Amniotic epithelial cell (primary cell): ENCODE measurements at places on chromosomes 6 and 20.

GRCh38 chr6:11298651-11299420, 66.4 kb upstream of the NEDD9 start:
- DNase-seq = peak; percentile 13

DNA sequence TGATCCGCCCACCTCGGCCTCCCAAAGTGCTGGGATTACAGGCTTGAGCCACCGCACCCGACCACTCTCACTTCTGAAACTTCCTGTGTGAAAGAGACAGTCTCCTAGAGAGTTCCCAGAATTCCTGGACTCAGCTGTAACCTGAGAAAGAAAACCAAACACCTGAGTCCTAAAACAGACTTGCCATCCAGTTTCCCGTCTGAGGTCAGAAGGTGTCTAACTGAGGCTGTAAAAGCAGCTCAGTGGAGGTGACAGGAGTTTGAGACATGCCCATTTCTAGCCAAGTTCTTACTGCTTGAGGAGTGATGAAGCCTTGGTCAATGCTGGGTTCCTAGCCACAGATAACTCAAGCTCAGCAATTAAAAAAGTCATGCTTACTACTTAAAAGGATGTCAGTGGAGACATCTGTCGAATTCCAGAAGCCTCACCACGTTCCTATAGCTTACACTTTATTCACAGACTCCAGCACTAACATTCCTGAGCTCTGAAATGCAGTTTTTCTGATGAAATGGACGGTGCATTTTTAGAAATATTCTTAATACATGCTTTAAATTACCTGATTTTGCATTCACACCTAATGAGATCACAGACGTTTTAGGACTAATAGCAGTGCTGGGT, 6.1 kb downstream of the UQCC2 start:
- no peak for DNase-seq

DNA sequence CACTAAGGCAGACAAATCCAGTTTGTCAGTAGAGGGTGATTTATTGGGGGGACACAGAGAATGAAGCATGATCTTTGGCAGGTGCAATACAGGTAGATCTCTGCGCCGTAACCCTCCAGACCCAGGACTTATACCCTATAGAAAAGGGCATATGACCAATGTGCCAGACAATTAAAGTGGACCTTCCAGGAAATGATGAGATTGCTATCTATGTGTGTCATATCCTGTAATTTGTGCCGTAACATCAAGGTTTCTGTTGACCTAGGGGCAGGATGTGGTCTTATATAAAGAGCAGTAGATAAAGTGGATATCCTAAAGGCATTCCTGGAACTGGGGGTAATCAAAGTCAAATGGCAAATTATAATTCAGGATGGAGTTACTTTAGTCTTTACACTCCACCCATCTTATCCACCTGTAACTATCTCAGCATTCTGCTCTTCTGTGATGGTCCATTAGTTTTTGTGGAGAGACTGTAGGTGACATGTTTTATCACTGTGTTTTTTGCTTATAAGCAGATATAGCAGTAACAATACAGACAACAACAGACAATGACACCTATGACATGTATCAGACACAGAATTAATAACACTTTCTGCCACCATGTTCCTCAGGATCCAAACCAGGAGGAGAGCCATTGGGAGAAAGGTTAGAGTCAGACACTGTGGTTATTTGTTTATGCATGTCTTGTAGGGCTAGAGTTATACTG, 43.1 kb upstream of the ZNF337 start:
- peak; percentile 2 for DNase-seq

GRCh38 chr6:2129182-2129621, 116.2 kb downstream of the GMDS start:
- DNase-seq = no peak

- peak; percentile 53 for DNase-seq
Observed at GRCh38 chr6:127069659-127070279, 48.7 kb upstream of the RSPO3 start.

DNA sequence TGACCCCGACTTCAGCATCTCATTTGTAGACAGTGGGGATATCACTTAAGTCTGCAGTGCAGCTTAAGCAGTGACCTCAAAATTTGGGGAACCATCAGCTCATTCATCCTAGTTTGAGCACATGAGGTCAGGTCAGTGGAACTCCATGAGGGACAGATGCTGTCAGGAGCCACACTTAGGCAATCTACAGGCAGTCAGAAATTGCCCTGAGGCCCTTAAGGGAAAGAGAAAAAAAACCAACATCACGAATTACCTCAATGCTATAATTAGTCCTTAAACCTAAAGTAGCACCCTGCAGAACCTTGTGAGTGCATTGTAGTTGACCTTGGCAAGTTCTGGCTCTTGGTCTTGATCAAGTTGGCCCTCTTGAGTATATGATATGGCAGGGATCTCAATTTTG, 21.1 kb downstream of the TMEM74B start:
- no peak for DNase-seq

DNA sequence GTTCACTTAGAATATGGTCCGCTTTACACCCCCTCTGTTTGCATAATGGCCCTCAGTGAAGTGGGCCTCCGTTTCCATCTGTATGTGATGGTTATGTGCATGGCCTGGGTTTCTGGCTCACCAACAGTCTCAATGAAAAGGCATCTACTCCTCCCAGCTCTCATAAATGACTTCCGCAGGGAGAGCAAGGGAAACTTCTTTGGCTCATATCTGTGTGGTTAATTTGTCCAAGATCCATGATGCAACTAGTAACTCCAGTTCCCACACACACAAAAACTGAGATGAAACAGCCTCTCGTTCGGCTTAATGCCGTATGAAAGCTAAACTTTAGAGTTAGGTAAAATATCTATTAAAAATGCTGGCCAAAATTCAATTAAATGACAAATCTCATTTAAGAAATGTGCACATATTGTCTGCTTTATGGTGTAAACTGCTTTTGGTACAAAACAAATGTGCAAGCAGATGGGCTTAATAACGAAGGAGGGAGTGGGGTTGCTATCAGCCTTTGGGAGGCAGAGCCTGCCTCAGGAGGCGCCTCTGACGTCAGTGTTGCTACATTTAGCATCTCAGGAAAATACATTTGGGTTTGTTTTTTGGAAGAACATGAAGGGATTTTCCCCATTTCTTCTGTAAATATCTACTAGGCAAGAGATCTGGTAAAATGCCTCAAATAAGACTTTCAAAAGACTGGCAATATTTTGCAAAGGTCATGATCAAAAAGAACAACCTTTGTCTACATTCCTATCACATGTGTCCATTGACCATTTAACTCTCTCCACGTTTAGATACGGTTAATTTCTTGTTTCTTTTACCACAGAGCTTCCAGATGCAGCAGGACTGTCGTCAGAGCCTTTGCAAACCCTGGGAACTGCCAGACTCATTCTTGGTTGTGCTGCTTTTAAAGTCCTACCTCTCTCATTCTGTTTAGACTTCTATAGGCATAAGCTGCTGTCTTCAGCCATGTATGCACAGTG, 96.8 kb downstream of the ARMC2 start:
- peak; percentile 91 for DNase-seq

DNA sequence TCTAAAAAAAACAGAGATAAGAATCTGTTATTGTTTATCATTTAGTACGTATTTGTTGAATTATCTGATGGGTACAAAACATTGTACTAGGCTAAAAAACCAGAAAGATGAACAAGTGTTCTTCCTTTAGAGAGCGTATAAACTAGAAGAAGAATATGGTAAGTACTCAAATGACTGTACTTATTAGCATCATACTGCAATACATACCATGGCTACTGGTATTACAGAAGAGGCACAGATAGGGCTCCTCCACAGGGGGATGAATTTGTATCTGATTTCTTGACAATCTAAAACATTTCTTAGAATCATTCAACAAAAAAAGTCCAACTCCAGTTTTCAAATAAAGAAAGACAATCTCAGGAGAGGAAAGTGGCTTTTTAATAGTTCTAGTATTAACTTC, 118.0 kb upstream of the THEMIS start:
- no peak for DNase-seq

DNA sequence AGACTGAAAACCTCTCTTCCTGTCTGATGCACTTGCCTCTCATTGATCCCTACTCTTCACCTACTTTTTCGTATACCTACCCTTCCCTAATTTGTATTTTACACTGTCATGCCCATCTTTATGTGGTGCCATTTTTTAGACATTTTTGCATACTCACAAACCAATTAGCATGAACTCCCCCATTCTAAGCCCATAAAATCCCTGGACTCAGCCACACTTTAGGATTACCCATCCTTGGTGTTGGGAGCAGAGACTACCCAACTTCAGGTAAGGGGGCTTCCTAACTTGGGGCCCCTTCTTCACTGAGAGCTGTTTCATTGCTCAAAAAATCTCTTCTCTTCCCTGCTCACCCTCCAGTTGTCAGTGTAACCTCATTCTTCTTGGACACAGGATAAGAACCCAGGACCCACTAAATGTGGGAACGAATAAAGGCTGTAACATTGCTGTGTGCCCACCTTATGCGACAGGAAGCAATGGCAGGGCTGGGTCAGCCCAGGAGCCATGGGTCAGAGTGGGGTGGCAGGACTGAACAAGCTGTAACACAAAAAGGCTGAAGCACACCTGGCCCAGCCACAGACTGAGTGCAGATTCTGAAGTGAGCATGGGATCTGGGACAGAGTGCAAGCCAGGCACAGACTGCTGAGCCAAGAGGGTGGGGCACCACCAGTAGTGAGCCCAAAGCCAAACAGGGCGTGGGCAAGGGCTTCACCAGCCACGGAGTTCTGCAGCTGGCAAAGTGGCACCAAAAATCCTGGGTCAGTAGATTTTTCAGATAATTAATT, 789.1 kb upstream of the HS3ST5 start:
- DNase-seq = no peak

DNA sequence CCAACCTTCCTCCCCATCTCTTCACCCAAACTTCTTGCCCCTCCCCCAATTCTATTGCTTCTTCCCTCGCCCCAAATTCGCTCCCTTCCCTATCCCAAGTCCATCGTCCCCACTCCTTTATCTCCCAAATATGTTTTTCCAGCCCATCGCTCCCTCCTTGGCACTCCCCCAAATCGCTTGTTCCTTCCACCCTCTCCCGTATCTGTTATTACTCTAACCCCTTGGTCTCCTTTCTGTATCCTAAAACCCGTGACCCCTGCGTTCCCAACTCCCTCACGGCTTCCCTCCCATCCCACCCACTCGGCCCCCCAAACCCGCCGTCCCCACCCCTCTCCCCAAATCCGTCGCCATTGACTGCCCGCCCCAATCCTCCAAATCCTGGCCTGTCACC, 584 bp downstream of the MTCH1 start:
- DNase-seq = no peak

DNA sequence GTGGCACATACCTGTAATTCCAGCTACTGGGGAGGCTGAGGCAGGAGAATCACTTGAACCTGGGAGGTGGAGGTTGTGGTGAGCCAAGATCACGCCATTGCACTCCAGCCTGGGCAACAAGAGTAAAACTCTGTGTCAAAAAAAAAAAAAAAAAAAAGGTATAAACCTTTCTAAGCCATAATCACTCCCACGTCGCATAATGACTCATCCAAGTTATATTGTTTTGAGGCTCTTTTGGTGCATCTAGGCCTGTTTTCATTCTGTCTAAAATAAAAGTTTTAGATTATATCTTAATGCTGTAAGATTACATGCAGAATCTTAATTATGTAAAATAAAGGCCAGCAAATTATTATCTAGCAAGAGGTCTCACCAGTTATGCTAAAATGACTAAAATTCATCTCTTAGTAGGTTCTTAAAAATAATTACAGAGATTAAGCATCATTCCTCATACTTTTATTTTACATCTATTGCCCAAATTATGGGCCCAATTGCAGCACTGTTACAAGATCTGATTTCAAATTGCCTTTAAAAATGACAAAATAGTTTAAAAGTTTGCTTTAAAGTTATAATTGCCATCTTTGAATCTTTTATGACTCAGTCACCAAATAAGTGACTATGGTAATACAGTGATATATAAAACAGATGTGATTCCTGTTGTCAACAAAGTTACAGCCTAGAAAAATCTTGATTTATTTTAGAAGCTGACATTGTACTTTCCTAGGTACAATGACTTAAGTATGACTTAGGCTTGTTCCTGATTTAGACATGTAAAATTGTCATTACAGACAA, 10.4 kb upstream of the SUMO4 start:
- no peak for DNase-seq

- DNase-seq = peak; percentile 84
Observed at GRCh38 chr6:118750143-118750542, 98.8 kb upstream of the CEP85L start.

DNA sequence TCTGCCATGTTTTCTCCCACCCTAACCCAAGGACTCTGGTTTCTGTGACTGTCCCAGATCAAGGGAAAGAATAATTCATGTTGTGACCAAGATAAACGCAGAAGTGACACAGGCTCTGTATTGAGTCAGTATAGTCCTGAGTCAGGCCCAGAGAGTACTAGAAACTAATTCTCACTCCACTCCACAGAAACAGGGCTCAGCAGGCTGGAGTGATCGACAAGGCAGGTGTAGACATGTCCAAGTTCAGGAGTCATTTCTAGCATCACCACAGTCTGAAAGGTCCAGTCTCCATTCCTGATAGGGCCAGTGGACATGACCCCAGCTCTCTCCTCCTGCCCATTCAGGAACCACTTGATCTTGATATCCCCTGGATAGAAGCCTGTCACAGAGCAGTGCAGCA, 2.7 kb downstream of the HLA-DOB start:
- DNase-seq = no peak

GRCh38 chr6:157312757-157313156, 10.6 kb downstream of the TMEM242 start:
- DNase-seq = no peak

DNA sequence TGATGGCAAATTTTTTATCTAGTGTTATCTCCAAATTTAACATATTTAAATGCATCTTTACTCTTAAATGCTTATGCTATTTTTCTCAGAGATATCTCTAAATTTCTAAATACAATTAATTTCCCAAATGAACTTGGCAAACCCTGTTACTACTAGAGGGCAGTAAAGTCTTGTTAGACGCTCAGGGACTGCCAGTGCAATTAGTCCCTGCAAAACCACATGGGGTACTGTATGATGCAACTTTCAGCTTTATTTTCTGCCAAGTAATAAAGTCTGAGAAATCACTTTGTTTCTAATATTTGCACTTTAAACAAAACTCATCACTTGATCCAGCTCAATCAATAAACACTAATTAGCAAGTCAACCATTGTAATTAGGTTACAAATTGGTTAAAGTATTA, 76.0 kb upstream of the ADGRB3 start:
- DNase-seq = no peak

DNA sequence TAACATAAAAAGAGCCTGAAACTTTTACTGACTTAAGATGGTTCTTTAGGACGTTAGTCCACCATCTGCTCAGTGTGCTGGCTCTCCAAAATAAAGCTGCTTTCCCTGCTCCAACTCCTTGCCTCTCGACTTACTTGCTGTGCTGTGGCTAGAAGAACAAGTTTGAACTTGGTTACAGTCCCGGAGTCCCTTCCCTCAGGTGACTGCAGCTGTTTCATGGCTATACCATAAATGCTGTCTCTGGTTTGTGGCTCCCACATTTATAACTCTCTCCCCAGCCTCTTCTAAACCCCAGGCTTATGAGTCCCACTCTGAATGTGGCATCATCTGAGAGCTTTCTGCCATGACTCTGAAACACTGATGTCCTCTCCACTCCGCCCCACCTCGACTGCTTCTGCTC, 306.4 kb upstream of the PRND start:
- DNase-seq = no peak

- no peak for DNase-seq
Observed at GRCh38 chr6:84082689-84083265, 49.2 kb downstream of the MRAP2 start.
